ENCODE measurements at places on chromosomes 7 and 10. TPM values are rescaled to one million over a fixed set of nuclear protein-coding genes. Genes with fewer than 3 reads are reported as not detected.

Gene IFIT1B
- not detected for total RNA-seq

Gene ANXA8
- 14.1 TPM for total RNA-seq

Gene WNT16
- not detected for total RNA-seq

Gene COL26A1
- total RNA-seq: 23.3 TPM

Gene PRKAR2B
- total RNA-seq: 0.07 TPM

Gene LIPK
- not detected for total RNA-seq

Gene SUV39H2
- total RNA-seq: 58.3 TPM

Gene KCNH2
- 0.66 TPM for total RNA-seq

Gene CPA1
- not detected for total RNA-seq

Gene NAT16
- total RNA-seq: 0.19 TPM

Gene FAM241B
- total RNA-seq: 24.9 TPM

Gene C10orf143
- not detected for total RNA-seq

Gene PRSS37
- total RNA-seq: not detected

DNA sequence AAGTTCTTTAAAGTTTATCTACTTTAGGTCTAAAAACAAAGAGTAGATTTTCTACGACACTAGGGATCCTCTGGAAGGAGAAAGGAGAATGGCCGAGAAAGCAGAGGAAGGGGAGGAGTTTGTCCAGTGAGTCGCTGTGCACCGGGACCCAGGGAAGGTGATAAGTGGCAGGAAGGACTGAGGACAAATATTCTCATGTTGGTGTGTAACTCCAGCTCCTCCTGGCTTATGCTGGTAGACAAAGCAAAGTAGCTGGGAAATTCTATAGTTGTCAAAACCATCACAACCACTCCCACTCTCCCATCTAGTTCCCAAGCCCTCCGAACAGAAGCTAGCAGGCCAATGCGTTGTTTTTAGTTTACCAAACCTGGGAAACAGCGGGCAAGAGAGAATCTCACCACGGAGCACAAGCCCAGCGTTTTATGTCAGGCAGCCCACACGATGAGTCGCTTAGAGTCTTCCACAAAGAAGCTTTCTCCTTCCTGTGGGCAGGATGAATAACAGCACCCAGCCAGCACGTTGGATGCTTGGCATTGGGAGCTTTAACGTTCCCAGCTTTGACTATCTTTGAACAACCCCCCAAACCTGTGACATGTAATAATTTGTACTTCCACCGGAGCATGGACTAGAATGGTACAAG, 32.9 kb upstream of the JCAD start:
- DNase-seq: no peak
- H3K27ac ChIP-seq: no peak overlapping the region
- no peaks in the 10 kb centered on the region for H3K36me3 ChIP-seq
- no peaks in the 10 kb centered on the region for H3K4me1 ChIP-seq
- H3K4me3 ChIP-seq: no peak overlapping the region

GRCh38 chr7:156074982-156075615, 262.8 kb upstream of the SHH start:
- no peaks in the 10 kb centered on the region for H3K27me3 ChIP-seq
- no peak for DNase-seq

- H3K4me3 ChIP-seq: peak overlapping the region; percentile 86
- no peak for DNase-seq
- H3K27me3 ChIP-seq: no peaks in the 10 kb centered on the region
- H3K27ac ChIP-seq: peak overlapping the region; percentile 100
- peaks cover 7% of the 10 kb centered on the region for H3K36me3 ChIP-seq
Observed at GRCh38 chr10:73244866-73245477, 2.1 kb downstream of the DNAJC9 start.

DNA sequence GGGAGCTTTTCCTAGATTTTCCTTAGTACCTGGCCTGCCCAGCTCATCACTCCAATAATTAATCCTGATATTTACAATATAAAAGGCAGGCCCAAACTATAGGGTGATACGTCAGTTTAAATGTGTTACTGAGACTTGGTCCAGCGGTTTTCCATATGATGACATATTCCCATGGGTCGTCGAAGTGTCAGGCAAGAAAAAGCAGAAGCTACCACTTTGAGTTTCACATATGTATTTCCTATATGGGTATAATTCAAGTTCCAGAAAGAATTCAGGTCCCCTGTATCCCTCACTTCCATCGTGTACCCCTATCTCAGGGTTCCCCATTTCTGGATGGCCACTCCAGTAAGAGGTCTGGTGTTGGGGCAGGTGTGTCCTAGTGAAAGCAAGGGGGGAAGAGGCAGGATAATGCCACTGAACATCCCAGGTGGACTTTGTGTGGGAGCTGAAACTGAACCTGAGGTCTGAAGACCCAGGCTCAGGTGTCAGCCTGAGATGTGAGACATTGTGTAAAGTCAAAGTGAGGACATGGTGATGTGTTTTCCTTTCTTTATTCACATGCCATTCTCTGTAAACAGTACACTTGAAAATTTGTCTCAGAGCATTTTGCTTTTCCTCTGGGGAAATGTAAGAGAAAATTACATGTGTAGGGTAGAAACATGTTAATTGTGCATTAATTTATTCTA, 167.8 kb downstream of the PLXDC2 start:
- H3K27ac ChIP-seq: no peak overlapping the region
- H3K4me3 ChIP-seq: no peak overlapping the region
- no peaks in the 10 kb centered on the region for H3K27me3 ChIP-seq
- H3K4me1 ChIP-seq: no peaks in the 10 kb centered on the region
- no peaks in the 10 kb centered on the region for H3K36me3 ChIP-seq

- H3K4me1 ChIP-seq: peaks cover 80% of the 10 kb centered on the region
- H3K27ac ChIP-seq: peak overlapping the region; percentile 40
- no peak for DNase-seq
- no peak overlapping the region for H3K4me3 ChIP-seq
- H3K27me3 ChIP-seq: no peaks in the 10 kb centered on the region
Observed at GRCh38 chr10:3778692-3779157, 6.3 kb downstream of the KLF6 start.

GRCh38 chr7:111290982-111291381, 200.1 kb downstream of the LRRN3 start:
- H3K4me1 ChIP-seq: no peaks in the 10 kb centered on the region
- no peak for DNase-seq
- H3K27me3 ChIP-seq: no peaks in the 10 kb centered on the region
- H3K27ac ChIP-seq: no peak overlapping the region
- H3K36me3 ChIP-seq: no peaks in the 10 kb centered on the region

GRCh38 chr10:117047947-117048346, 43.0 kb upstream of the SHTN1 start:
- no peaks in the 10 kb centered on the region for H3K27me3 ChIP-seq
- no peak overlapping the region for H3K27ac ChIP-seq
- H3K4me1 ChIP-seq: no peaks in the 10 kb centered on the region
- no peak for DNase-seq
- H3K36me3 ChIP-seq: no peaks in the 10 kb centered on the region
- no peak overlapping the region for H3K4me3 ChIP-seq

GRCh38 chr10:43076876-43077420, at the start of gene RET:
TSS of gene RET (plus strand) at chr10:43077069. CDS start at chr10:43077259, 190 bp downstream.
- no peaks in the 10 kb centered on the region for H3K36me3 ChIP-seq
- no peak for DNase-seq
- no peak within 1 kb of the TSS for H3K27ac ChIP-seq

DNA sequence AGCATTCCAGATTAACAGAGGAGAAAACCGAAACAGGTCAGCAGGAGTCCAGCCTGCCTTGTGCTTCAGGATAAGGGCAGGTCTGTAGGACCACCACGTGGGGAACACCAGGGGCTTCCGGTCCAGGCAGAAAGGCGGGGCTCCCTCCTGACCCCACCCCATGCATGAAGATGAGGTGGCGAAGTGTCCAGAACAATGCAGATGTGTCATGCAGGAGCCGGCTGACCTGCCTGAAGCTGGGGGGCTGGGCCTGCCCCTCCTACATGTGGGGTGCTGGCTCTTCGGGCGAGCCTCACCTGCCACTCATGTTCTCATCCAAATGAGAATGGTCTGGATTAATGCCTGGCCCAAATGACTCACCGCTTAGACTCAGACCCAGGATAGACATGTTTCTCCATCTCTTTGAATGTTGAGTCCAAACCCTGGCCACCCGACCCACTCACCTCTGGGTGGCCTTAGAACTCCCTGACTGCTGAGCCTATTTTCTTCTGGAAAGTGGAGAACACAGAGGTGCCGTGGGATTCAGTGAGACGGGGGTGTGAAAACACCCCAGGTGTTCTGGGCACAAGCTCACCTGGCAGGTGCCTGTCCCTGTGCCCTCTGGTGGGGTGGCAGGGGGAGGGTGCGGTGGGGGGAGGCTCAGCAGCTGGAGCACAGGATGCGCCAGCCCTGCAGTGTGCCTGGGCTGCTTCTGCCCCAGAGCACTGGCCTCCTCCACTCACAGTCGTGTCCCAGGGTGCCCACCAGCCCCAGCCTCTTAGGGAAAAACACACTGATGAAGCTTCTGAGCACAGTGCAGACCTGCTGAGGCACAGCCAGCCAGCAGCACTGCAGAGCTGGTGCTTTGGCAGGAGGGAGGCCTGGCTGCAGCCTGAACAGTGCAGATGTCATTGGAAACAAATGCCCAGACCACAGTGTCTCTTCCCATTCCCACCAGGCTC, 55.2 kb upstream of the GDF10 start:
- no peak for DNase-seq
- H3K4me1 ChIP-seq: no peaks in the 10 kb centered on the region
- no peaks in the 10 kb centered on the region for H3K36me3 ChIP-seq
- no peak overlapping the region for H3K4me3 ChIP-seq

- H3K27ac ChIP-seq: no peak overlapping the region
- no peak for DNase-seq
- H3K4me1 ChIP-seq: no peaks in the 10 kb centered on the region
- H3K36me3 ChIP-seq: no peaks in the 10 kb centered on the region
Observed at GRCh38 chr10:100803908-100804307, 58.5 kb downstream of the PAX2 start.

DNA sequence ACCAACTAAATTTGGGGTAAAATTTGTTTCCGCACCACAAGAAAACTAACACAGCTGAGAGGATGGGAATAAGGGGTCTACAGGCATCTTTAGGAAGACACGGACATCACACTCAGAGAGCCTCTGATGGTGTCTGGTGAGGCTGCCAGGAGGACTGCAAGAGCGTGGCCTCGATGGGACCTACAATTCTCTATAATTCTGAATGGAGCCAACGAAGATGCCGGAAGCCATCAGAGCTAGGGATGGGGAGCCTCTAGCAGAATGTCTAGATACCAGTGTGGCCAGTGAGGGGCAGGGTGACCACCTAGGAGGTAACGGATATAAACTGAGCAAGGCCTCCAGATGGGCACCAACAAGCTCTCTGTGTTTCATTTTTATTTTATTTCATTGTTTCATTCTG, 7.5 kb downstream of the GRID1 start:
- H3K4me1 ChIP-seq: peaks cover 24% of the 10 kb centered on the region
- no peaks in the 10 kb centered on the region for H3K36me3 ChIP-seq
- no peak overlapping the region for H3K4me3 ChIP-seq
- peak; percentile 12 for DNase-seq
- H3K27ac ChIP-seq: no peak overlapping the region

DNA sequence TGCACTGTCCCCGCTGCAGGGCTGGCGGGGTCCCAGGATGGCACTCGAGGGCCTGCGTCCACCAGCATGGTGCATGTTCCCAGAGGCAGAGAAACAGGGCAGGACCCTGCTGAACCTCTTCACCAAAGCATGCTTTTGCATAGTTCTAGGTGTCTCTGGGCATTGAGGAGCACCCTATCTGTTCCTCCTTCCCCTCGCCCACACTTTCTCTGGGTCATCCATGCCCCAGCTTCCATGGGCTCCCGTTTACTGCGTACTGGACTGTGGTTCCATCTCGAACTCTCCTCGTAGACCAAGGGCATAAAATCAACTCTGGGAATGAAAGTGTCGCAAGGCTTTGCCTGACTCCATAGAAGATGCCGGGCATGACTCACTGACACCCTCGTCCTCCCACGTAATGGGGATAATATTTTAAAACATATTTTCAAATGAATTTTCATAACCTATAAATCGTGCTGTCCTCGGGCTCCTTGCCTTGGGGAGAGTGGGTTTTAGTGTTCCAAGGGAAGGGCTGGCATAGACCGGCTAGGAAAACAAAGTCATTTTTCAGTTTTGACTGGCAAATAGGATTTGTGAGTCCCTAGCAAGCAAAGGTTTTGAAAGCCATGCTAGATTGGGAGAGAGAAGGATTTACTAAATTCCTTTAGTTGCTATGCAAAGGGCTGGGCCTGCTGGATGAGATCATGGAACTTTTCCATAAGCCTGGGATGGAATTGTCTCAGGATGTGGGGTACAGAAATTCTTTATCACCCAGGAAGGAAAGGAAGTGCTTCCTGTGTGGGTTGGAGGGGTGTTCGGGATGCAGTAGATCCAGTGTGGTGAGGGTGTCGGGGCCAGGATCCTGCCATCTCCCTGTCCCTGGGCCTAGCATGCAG, 498.7 kb upstream of the MKI67 start:
- H3K4me1 ChIP-seq: no peaks in the 10 kb centered on the region
- no peak overlapping the region for H3K4me3 ChIP-seq
- no peak for DNase-seq
- no peaks in the 10 kb centered on the region for H3K36me3 ChIP-seq
- H3K27me3 ChIP-seq: no peaks in the 10 kb centered on the region

GRCh38 chr7:128162666-128163065, 78.4 kb upstream of the LEP start:
- no peak for DNase-seq
- H3K27me3 ChIP-seq: peaks cover 3% of the 10 kb centered on the region
- H3K4me3 ChIP-seq: no peak overlapping the region
- peaks cover 17% of the 10 kb centered on the region for H3K4me1 ChIP-seq

DNA sequence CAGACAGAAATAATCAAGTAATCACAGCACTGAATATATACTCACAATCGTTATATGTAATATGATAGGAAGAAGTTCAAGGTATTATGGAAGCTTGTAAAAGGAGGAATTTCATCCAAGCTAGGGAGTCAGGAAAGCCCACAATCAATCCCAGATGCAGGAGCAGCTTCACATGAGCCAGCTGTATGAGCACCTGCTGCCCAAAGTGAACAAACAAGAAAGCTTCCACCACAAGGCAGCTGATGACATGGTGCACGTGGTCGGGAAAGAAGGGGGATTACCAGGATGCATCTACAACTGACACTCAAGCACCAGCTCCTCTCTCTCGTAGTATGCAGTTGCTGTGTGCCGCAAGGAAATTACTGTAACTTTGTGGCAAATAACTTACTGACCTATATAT, 225.2 kb downstream of the XPNPEP1 start:
- no peaks in the 10 kb centered on the region for H3K36me3 ChIP-seq
- H3K27ac ChIP-seq: no peak overlapping the region
- H3K27me3 ChIP-seq: no peaks in the 10 kb centered on the region
- DNase-seq: no peak

GRCh38 chr7:135362871-135363270, 129.2 kb downstream of the STRA8 start:
- H3K36me3 ChIP-seq: no peaks in the 10 kb centered on the region
- H3K4me1 ChIP-seq: peaks cover 9% of the 10 kb centered on the region
- no peaks in the 10 kb centered on the region for H3K27me3 ChIP-seq
- H3K27ac ChIP-seq: no peak overlapping the region
- no peak overlapping the region for H3K4me3 ChIP-seq
- no peak for DNase-seq

DNA sequence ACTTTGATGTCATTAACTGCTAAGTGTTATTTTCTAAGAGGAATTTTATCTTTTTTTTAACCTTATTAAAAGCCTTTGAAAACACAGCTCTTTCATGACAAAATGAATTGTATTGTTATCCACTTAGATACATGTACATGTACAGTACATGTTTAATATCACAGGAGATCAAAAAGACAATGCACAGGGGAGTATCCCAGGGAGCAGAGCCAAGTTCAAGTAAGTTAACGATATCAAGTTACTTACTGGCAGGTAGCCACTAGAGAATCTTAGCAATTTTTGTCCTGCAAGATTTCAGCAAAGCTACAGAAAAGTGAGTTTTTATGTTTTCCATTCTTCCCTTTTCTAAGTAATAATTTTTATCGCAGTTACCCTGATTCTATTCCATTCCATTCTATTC, 33.9 kb upstream of the ARL4A start:
- no peaks in the 10 kb centered on the region for H3K36me3 ChIP-seq
- no peak for DNase-seq
- H3K27me3 ChIP-seq: no peaks in the 10 kb centered on the region
- H3K4me3 ChIP-seq: no peak overlapping the region
